A673 (cell line): ENCODE measurements at places on chromosomes 7 and 10. TPM values are rescaled to one million over a fixed set of nuclear protein-coding genes. Genes with fewer than 3 reads are reported as not detected.
A peak's percentile ranks its signal among the peaks of the same experiment; 100 is the strongest.

DNA sequence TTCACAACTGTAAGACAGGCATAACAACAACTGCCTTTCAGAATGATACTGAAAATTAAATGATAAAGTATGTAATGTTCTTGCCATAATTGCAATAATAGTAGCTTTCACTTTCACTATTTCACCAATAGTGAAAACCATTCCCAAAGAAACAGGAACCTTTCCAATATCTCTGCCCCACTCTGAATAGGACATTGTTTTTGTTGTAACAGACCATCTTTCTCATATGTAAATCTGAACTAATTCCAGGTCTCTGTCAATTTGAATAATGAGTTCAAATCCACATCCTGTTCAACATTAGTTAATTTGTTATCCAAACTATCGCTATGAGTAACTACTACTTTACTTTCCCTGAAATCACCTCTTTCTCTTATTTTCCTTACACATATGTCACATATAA is 148.0 kb downstream of the LRRN3 start:
- H3K27ac ChIP-seq, result no peak overlapping the region
- H3K36me3 ChIP-seq, result no peaks in the 10 kb centered on the region
- H3K4me3 ChIP-seq, result no peak overlapping the region
- H3K27me3 ChIP-seq, result no peaks in the 10 kb centered on the region
- DNase-seq, result no peak
- no peaks in the 10 kb centered on the region for H3K4me1 ChIP-seq

- no peak for DNase-seq
- H3K4me1 ChIP-seq, result peaks cover 10% of the 10 kb centered on the region
- H3K27me3 ChIP-seq, result no peaks in the 10 kb centered on the region
These were observed 174.4 kb downstream of the MDFIC start for GRCh38 chr7:115096262-115096661.

SCRN1 gene
- total RNA-seq, result 83.9 and 84.3 TPM in 2 replicates

ICA1 gene
- not detected in 2 replicates for total RNA-seq

DNA sequence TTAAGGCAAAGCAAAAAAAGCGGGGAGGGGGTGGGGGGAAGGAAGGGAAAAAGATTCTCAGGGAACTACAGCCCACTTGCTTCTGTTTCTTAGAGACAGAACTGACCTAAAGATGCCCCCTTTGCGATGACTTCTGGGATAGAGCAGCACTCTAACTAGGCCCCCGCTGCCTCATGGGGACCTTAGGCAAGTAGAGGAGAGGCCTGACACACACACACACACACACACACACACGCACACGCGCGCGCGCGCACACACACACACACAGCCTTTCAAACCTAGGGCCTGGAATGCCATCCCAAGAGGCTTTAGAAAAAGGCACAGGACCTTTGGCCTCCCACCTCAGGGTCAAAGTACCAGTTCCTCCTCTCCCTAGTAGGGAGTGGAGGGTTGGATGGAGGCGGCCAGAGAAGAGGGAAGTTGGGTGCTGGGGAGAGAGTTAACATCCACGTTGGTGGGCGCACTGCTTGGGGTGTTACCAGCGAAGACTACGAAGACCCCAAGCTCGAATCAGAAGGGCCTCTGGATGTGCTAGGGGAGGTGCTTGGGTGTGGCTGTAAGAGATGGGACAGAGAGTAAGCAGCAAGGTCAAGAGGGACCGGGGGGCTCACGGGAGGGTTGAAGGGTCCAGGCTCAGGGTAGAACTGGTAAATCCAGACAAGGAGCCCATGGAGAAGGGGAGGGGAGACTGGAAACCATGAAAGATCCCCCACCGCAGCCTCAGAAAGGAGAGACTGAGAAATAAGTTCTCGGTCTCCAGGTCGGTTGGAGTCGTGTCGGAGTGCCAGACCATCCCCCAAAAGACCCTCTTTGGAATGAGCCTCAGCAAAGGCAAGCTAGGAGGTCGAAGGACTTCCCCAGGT is 1.2 kb upstream of the COL1A2 start:
- H3K27me3 ChIP-seq, result no peaks in the 10 kb centered on the region
- H3K4me1 ChIP-seq, result peaks cover 16% of the 10 kb centered on the region
- peaks cover 6% of the 10 kb centered on the region for H3K36me3 ChIP-seq
- no peak overlapping the region for H3K4me3 ChIP-seq
- DNase-seq, result peak; percentile 6
